Stimulated activated CD4-positive, alpha-beta T cell treated with anti-CD3 and anti-CD28 coated beads, Interleukin-1b, Interleukin-23, amount 100 ng/mL, for 48 hours (primary cell): ENCODE measurements at places on chromosomes 5 and 9.
A peak's percentile ranks its signal among the peaks of the same experiment; 100 is the strongest.

DNA sequence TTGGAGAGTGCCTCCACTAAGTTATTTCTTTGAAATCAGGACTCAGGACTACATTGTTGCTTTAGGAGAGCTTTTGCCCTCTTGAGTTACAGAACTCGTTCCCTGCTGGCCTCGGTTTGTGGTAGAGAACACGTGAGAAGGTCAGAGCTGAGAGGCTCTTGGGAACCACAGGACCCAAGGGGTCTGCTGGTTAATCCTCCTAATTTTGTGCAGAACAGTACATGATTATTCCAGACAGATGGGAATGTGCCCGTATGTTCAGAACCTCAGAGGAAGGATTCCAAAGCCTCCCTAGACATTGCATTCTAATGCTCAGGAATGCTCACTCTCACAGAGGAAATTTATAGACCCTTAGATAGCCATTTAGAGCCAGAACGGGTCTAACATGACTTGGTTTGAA is 25.2 kb upstream of the BASP1 start:
- no peak for DNase-seq

DNA sequence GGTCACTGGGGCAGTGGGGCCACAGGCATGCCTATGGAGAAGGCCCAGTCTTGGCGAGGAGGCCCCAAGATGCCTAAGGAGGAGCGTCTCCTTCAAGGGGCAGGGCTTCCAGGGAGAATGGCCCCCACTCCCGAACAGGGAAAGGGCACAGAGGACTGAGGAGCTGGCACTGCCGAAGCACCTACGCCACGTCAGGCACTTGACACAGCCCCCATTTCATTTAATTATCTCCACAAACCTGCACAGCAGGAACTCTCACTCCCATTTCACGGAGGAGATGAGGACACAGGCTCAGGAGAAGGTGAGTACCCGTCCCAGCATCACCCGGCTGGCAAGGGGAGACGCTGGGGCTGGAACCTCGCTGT is 26.0 kb downstream of the EGR1 start:
- DNase-seq = no peak

- DNase-seq = no peak
Observed at GRCh38 chr5:90221951-90222350, 187.6 kb downstream of the CETN3 start.

DNA sequence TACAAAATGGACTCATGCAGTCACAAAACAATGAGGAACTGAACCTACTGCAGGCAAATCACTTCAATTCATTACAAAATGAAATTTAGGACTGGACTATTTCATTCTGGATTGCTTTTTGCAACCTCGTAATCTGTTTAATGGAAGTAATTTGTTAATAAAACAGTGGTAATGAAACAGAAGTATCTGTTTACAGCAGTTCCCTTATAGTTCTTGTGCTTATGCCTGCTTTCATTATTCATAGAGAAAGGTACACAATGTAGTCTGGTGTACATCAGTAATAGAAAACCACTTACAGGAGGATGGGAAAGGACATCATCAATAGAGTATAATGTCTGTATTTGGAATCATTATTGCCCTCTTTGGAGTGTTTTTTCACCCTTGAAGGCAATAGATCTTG is 389.2 kb upstream of the NUDT12 start:
- no peak for DNase-seq

DNA sequence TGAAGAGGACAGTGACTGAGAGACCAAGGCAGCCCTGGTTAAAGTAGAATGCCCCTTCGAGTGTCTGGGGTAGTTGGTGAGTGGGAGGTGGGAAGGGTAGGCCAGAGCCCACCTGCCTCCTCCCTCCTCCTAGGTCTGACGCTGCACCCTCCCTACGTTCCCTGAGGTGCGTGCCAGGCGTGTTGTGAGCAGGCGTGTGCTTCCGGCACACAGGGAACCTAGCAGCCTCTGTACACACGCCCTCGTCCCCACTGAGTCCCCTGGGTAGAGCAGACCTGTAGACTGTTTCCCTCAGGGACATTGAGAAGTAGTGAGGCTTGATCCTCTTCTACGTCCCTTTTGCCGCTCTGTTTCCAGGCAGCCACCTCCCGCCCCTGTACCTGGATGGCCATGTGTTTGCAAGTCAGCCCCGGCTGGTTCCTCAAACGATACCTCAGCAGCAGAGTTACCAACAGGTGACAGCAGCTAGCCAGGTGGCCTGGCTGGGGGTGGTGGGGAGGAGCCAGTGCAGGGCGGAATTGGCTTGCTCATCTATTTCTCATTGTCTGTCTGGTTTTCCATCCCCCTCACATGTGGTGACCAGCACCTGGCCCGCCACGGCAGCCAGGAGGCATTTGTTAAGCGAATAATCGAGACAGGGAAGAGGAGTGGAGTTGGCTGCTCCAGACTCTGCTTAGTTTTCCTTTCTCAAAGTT is 16.8 kb upstream of the POMT1 start:
- no peak for DNase-seq

- DNase-seq = peak; percentile 54
Observed at GRCh38 chr5:173573126-173573960, 43.1 kb downstream of the BOD1 start.

GRCh38 chr5:148972974-148973374 is 89.9 kb downstream of the SH3TC2 start:
- no peak for DNase-seq

DNA sequence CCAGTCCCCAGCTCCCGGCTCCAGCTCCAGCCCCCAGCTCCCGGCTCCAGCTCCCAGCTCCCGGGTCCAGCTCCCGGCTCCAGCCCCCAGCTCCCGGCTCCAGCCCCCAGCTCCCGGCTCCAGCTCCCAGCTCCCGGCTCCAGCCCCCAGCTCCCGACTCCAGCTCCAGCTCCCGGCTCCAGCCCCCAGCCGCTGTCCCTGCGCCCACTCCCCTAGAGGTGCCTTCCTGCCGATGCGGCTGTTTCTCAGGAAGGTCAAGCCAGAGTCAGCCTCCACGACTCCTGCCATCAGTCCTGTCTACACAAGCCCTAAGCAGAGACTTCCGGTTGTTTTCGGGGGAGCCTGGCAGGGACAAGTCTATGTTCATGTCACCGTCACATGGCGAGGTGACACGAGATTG is 74.8 kb downstream of the ZNF354C start:
- DNase-seq = no peak

GRCh38 chr5:42131081-42131480 is 206.0 kb downstream of the FBXO4 start:
- no peak for DNase-seq

GRCh38 chr5:106877881-106878280 is 792.9 kb downstream of the EFNA5 start:
- no peak for DNase-seq

- no peak for DNase-seq
Observed at GRCh38 chr5:72152545-72152944, 45.3 kb downstream of the MAP1B start.

DNA sequence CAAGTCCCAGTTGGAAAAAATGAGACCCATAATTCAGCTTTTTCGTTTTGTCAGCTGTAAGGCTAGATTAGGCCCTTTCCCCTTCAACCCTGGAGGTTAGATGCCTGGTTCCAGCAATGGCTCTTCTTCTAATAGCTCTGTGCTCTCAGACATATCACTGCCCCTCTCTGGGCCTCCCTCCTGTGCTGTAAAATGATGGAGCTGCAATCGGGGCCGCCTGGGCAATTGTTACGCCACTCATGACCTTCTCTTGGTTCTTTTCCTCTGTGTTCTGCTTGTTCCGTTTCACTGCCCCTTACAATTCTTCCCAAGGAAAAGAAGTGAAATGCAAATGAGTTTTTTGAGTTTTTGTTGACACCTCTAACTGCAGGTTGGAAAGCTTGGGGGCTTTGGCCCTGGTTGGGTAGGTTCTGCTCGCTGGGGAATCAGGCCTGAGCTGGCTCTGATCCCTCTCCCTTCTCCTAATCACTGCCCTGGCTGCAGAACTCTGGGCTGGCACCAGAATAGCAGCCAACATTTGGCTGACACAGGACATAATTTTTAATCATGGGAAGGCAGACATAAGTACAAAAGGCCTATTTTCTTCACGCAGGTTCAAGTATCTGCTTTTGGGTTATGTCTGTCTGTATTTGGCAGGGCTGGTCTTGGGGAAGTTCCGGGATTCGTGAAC is 110.9 kb downstream of the FOXD1 start:
- no peak for DNase-seq

DNA sequence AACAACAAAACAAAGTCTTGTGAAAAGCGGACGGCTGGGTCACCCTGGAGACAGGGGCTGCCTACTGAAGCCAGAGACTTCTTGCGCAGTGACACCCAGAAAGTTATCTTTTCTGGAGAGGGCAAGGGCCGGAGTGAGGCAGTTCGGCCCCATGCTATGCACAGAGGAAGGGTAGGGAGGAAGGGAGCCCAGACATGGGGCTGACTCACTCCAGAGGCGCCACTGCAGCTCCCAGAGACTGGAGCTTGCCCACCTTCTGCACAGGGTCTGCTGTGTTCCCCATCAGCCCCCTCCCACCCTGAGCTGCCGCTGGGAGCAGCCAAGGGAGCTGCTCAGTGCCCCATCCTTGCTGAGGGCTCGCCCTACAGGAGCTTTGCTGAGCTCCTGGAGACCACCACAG is 13.3 kb downstream of the SLC6A3 start:
- no peak for DNase-seq

- no peak for DNase-seq
Observed at GRCh38 chr9:98241357-98242300, 13.8 kb downstream of the TBC1D2 start.

- DNase-seq = no peak
Observed at GRCh38 chr9:85228111-85228855, 513.5 kb downstream of the AGTPBP1 start.
